ENCODE measurements at places on chromosomes 16 and 17. TPM values are rescaled to one million over a fixed set of nuclear protein-coding genes. Genes with fewer than 3 reads are reported as not detected.
A peak's percentile ranks its signal among the peaks of the same experiment; 100 is the strongest.

DNA sequence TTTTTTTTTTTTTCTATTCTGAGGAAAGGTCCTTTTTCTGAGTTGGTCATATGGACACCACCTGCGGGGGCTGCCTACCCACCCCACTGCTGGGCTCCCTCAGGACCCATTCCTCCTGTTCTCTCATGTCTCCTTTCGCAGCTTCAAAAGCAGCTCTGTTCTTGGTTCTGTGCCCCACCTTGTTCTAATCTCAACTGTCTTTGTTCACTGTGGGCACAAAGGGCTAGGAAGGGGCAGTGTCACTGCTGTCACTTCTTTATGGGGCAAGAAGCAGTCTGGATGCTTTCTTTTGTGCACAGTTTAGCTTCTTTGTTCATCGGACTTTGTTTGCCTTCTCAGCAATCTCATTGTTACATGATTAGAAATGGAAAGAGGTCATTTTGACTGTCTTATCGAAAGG is 7.1 kb downstream of the GOSR2 start:
- H3K27me3 ChIP-seq: no peaks in the 10 kb centered on the region
- DNase-seq: no peak
- peaks cover 66% of the 10 kb centered on the region for H3K36me3 ChIP-seq
- H3K27ac ChIP-seq: peak overlapping the region; percentile 47
- H3K4me3 ChIP-seq: no peak overlapping the region

The HAP1 gene
- under 0.01 TPM for total RNA-seq

DNA sequence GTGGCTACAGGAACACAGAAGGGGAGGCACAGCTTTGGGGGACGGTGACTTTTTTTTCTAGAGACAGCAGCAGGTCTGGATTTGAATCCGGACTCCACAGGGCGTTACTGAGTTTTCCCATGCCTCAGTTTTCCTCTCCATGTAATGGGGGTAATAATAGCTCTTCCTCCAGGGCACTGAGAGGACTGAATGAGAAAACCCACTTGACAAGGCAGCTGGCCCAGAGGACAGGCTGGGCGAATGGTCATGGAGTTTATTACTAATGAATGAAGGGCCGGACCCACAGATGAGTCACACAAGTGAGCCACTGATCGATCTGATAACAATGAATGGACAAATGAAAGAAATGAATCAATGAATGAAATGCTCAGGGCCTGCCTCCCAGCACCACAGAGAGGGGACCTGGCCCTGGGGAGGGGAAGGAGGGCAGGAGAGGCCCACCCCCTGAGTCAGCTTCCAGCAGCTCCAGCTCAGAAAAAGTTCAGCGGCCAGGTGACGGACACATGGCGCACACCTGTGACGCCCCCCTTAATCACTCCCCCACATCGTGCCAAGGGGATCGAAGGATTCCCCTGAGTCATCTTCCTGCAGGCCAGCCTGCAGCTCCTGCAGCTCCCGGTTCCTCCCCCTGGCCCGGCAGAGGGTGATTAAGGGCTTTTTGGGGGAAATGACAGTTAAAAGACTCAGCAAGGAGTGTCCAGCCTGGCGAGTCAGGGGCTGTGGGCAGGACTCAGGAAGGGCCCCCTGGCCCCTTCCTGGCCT is 54.3 kb downstream of the SOCS1 start:
- peak overlapping the region; percentile 52 for H3K27ac ChIP-seq
- peak; percentile 96 for DNase-seq
- peak overlapping the region; percentile 48 for H3K4me3 ChIP-seq
- H3K4me1 ChIP-seq: peaks cover 19% of the 10 kb centered on the region

The MT1A gene
- total RNA-seq: 0.59 TPM

The CFAP97D1 gene
- total RNA-seq: not detected

DNA sequence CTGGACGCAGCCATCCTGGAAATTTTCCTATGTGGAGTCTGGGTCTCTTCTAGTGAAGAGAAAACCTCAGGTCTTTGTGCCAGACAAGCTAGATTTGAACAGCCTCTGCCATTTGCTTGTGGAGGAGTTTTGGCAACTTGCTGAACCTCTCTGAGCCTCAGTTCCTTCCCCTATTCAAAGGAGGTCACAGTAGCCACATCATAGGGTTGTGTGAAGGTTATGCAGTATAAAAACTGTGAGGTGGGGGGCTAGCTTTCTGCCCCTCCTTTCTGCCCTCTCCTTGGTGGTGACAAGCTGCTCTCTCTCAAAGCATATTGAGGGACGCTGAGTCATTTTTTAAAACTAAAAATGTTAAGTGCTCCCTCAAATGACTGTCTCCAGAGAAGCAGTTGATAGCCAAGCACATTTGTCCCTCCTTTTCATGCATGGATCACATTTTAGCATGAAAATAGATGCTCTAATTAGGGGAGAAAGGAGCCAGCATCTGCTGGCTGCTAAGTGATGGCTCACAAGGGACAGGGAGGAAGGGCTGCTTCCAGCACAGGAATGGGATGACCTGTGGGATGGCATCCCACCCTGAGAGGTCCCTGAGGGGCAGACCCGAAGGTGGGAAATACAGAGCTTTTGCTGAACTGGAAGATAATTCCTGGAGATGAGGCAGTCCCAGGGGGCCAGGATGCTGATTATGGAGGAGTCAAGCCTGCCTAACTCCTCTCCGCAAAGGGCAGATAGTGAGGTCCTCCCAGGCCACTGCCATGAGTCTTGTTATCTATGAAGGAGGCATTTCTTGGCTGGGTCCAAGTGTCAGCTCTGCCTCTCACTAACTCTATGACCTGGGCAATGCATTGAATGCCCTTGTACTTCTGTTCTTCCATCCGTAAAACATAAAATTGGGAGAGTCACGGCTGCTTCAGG is 218.8 kb downstream of the RAB11FIP4 start:
- H3K4me1 ChIP-seq: no peaks in the 10 kb centered on the region
- no peak for DNase-seq
- H3K36me3 ChIP-seq: peaks cover 19% of the 10 kb centered on the region
- H3K4me3 ChIP-seq: no peak overlapping the region
- H3K27ac ChIP-seq: no peak overlapping the region

GRCh38 chr16:15993541-15993940 is 44.1 kb downstream of the ABCC1 start:
- peak overlapping the region; percentile 16 for H3K4me3 ChIP-seq
- peak; percentile 88 for DNase-seq
- peaks cover 69% of the 10 kb centered on the region for H3K4me1 ChIP-seq
- H3K36me3 ChIP-seq: peaks cover 5% of the 10 kb centered on the region

The TRPV2 gene
- total RNA-seq: 62.5 TPM

The CCL11 gene
- total RNA-seq: not detected

GRCh38 chr16:12390074-12390605 is 413.5 kb downstream of the CPPED1 start:
- no peak for DNase-seq
- no peak overlapping the region for H3K27ac ChIP-seq
- H3K4me3 ChIP-seq: no peak overlapping the region
- H3K27me3 ChIP-seq: no peaks in the 10 kb centered on the region
- peaks cover 9% of the 10 kb centered on the region for H3K4me1 ChIP-seq

The CDH3 gene
- 0.36 TPM for total RNA-seq

DNA sequence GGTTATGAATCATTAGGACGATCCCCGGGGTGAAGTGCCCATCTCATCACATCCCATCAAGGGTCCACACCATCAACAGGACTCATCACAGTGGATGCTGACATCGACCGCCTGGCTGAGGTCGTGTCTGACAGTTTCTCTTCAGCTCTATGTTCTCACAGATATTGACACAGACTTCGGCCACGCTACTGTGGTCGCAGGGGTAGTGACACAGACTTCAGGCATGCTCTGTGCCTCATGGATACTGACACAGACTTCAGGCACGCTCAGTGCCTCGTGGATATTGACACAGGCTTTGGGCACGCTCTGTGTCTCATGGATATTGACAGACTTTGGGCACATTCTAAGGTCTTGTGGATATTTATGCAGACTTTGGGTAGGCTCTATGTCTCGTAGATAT is 50.1 kb downstream of the KLHDC4 start:
- H3K36me3 ChIP-seq: peaks cover 11% of the 10 kb centered on the region
- H3K4me3 ChIP-seq: no peak overlapping the region

- H3K4me3 ChIP-seq: no peak overlapping the region
- H3K27me3 ChIP-seq: no peaks in the 10 kb centered on the region
- peaks cover 13% of the 10 kb centered on the region for H3K4me1 ChIP-seq
- no peaks in the 10 kb centered on the region for H3K36me3 ChIP-seq
- no peak overlapping the region for H3K27ac ChIP-seq
These were observed 56.3 kb upstream of the SMIM36 start for GRCh38 chr17:55567240-55568214.

DNA sequence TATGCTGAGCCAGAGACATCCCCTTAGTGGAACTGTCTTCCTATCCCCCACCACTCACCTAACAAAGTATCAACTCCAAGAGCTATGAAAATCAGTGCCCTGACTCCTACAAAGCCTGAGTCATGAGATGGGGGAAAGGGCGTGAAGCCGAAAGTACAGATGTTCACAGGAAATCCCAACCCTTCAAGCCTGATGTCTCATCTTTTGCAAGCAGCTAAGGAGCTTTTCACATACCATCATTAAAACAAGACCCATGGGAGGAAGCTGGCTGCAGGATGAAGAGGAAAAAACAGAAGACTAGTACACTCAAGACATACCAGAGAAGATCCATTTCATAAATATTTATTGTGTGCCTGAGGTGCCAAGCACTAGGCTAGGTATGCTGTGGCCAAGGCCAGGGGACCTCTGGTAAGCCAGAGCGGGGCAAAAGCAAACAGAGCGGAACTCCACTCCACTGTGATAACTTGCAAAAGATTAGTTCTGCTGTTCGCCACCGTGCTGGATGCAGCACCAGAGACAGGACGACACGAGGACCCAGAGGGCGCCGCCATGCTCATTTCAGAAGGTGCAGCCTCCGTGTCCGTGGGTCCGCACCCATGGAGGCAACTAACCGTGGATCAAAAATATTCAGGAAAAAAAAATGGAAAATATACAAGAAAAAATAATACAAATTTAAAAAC is 4.5 kb upstream of the MNT start:
- H3K27ac ChIP-seq: peak overlapping the region; percentile 91
- peak; percentile 96 for DNase-seq
- H3K36me3 ChIP-seq: no peaks in the 10 kb centered on the region
- no peak overlapping the region for H3K4me3 ChIP-seq
- no peaks in the 10 kb centered on the region for H3K27me3 ChIP-seq
- peaks cover 46% of the 10 kb centered on the region for H3K4me1 ChIP-seq

DNA sequence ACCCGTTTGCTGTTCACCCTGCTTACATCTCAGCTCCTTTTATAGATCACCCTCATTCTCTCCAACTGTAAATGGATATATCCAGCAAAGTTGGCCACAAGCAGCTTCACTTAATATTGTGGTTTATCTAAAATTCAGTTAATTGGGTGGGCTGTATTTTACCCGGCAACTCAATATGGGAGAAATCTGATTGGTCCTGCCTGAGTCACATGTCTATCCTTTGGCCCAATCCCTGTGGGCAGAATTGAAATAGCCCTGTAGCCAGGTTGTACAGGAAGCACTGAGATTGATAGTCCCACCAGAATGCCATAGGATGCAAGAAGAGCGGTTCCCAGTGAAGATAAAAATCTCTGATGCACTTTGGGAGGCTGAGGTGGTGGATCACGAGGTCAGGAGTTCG is 73.2 kb downstream of the AIPL1 start:
- no peak for DNase-seq
- peaks cover 12% of the 10 kb centered on the region for H3K27me3 ChIP-seq
- H3K4me1 ChIP-seq: peaks cover 15% of the 10 kb centered on the region
- no peaks in the 10 kb centered on the region for H3K36me3 ChIP-seq
- H3K27ac ChIP-seq: no peak overlapping the region

All from osteoblast (primary cell).